Left colon (tissue), 2 donors: ENCODE measurements at places on chromosomes 12 and 14. TPM values are rescaled to one million over a fixed set of nuclear protein-coding genes. Genes with fewer than 3 reads are reported as not detected.

DNA sequence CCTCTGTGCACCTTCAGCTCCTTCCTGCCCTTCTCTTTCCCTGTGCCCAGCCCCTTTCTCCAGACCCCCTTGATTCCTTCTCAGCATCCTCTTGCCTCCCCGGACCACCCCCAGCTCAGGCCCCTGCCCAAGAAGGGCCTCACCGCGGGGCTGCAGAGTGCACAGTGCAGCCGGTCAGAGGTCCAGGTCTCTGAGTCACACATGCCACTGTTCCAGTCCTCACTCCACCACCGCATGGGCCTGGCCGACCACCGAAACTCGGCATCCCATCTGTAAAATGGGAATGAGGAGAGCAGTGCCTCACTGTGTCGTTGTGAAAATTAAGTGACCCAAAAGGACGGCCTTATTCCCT lies 13.3 kb downstream of the BDKRB1 start:
- DNase-seq, result no peak

GRCh38 chr14:33393231-33393894 lies 454.7 kb downstream of the NPAS3 start:
- no peak for DNase-seq

GRCh38 chr12:96811083-96811482 lies 96.0 kb upstream of the NEDD1 start:
- DNase-seq, result no peak

DNA sequence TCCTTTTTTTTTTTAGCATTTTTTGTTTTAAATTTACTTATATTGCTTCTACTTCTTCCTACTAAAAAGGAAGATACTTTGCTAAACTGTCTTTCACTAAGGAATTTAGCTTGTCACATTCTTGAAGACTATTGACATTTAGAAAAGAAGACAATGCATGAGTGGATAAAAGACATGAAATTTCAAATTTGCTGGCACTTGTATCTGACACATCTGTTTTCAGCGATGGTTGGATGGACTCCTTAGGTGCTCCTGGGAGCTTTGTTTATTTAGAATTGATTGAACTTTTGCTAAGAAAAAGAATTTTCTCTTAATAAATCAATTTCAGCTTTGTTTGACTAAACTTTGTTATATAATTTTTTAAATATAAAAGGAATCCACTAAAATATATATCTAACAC lies 3.3 kb upstream of the KERA start:
- DNase-seq, result no peak

DNA sequence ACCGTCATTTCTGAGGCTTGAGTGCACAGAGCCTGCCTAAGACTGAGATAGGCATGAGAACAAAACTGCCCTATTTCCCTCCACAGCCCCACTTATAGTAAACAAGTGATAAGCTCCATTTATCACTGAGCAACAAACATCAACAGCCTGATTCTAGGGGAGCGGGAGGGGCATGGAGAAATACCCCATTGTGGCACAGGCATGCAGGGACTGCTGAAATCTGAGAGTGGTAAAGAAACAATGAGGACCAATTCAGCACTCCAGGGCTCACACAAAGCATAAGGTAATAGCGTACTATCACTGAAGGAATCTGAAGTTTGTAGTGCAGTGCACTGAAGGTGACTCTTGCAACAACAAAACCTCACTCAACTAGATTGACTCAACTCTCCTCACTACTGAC lies 186.7 kb downstream of the ANO2 start:
- no peak for DNase-seq

DNA sequence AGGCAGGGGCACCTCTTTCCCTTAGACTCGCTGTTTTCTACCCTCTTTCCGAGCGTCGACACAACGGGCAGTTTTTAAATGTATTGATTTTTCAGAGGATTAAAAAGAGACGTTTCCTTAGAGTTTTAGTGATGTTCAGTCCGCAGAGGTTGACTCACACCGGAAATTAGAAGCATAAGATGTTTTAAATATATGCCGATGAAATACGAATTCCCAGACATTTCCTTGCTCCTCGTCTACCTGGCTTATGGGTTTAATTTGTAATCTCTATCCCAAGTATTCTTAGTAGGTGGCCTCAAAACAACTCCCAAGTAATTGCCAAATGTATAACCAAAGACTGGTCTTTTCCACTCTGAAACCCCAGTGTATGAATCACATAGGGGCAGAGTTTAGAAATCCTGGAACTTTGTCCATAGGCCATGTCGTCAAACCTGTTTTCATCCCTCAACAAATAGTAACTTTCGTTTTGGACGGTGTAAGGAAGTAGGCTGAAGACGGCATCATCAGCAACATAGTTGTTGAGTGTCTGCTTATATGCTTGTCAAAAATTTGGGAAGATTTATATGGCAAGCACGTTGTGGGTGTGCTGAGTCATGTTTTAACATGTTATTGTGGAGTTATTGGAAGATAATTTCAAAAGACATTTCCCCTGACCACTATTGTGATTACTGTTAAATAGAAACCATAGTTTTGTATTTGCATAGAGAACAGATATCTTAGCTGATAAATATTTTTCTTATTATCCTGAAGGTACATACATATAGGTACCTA lies 824 bp downstream of the TBK1 start:
- DNase-seq, result no peak

DNA sequence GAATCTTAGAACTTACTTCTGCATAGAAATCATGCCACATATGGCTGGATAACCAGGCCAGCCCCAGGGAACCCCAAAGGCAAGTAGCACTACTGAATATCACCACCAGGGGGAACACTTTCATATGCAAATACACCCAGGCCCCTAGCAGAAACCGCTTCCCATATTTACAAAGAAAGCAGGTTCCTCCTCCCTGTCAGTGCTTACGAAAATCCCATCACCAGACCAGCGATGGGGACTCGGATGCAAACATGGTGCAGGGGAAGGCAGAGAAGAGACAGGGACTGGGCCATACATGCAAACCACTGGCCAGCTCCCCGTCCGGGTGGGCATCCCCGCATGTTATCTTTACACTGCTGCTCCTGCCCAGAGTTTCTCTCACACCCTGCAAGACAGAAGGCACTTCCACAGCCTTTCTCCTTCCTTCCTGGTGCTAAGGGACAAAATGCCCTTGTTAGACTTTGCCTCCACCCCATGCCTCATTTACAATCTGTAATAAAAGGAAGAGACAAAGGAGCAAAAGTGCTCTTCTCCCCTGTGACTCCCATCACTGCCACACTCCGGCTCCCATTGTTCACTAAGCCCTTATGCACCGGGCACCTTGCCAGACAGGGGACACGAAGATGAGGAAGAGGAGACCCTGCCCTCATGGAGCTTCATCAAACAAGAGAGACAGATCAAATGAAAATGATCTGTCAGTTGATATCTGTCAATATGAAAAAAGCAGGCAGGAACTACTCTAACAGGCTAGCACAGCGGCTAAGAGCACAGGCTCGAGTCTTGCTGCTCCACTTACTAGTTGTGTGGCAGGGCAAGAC lies 62.3 kb downstream of the PTPN21 start:
- DNase-seq, result peak; percentile 58

DNA sequence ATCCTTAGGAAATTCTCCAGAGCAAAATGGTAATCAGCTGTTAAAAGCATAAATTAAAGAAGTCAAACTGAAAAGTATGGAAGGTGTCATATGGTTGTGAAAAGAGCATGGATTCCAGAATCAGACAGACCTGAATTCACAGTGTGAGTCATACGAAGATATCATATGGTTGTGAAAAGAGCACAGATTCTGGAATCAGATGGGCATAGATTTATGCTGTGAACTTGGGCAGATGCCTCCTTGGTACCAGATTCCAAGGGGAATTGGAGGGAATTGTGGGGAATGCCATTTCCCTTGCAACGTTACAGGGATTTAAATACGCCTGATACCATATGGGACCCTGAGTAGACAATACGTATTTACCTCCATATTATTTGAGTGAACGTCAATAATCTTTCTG lies 183.7 kb downstream of the GALC start:
- no peak for DNase-seq

- DNase-seq, result no peak
Observed at GRCh38 chr12:132363661-132364347, 34.4 kb upstream of the GALNT9 start.

- no peak for DNase-seq
Observed at GRCh38 chr12:45732250-45732649, 2.7 kb downstream of the ARID2 start.

DNA sequence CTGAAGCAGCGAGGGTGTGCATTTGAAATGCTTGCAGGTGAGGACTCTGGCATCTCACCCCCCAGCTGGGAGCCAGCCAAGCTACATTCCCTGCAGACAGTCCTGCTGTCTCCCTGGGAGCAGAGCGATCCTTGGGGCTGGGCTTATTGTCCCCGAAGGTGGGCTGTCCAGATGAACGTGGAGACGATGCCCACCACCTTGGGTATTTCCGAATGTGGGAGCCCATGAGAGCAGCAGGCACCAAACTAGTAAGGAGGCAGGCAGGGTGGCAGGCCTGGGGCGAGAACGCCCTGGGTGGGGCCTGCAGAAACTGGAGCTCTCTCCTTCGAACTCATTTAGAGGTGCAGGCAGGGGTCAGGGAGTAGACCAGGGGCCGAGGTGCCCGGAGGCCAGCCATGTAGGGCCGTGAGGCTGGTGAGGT lies 18.5 kb downstream of the ZBTB42 start:
- DNase-seq, result peak; percentile 17

- DNase-seq, result no peak
Observed at GRCh38 chr12:111715279-111715678, 29.4 kb downstream of the ACAD10 start.

DNA sequence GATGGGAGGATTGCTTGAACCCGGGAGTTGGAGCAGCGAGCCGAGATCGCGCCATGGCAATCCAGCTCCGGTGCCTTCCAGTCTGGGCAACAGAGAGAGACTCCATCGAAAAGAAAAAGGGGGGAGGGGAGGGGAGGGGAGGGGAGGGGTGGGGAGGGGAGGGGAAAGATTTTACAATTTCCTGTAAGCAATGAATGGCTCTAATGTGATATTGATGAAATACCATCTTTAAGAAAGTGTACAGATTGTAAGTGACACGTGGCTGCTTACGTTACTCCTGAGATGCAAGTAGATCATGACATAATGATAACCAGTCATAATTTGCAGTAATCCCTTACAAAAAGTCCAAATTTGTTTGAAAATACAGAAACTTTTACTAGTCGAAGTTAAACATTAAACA lies 1.4 kb downstream of the SLC25A21 start:
- DNase-seq, result no peak

GRCh38 chr14:72451054-72451972 lies 442.6 kb downstream of the DPF3 start:
- no peak for DNase-seq

DNA sequence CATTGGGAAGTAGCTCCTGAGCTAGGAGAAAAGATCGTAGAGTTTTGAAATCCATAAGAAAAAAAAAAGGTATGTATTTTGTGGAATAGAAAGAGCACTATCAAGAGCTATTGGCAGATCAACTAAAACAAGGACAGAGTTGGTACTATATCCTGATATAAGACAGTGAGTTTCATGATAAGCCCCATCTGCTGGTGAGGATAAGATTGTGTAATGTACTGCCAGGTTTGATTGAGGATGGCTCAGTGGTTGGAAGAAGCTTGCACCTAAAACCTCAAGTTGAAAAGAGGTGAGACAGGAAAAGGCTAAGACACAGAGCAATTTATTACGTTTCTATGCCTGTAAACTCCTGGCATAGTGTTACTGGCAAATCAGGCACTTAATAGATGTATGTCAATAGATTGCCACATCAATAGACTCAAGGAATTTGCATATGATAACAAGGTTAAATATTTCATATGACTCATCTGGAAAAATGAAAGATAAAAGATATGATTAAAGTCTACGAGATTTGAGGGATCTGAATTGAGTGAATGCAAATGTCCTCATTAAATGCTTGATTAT lies 525.6 kb downstream of the FLRT2 start:
- no peak for DNase-seq

DNA sequence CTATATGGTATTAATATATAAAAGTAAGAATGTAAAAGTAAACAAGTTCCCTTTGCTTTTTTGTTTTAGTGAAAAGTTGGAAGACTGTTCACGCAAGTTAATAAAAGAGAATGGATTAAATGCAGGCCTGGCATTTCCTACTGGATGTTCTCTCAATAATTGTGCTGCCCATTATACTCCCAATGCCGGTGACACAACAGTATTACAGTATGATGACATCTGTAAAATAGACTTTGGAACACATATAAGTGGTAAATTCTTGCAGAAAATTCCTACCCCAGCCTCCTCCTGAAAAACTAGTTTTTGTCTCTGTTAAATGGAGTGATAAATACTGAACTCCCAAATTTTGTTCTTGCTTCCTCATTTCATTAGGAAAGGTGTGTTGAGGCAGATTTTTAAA lies 20.9 kb downstream of the METAP2 start:
- no peak for DNase-seq

GRCh38 chr14:26522967-26523366 lies 74.9 kb downstream of the NOVA1 start:
- DNase-seq, result no peak

The RGS6 gene
- total RNA-seq, result 0.78 TPM

The LRRIQ1 gene
- total RNA-seq, result not detected

The DEGS2 gene
- 25.0 TPM for total RNA-seq

The AVPR1A gene
- 0.40 TPM for total RNA-seq

The BCL11B gene
- 5.1 TPM for total RNA-seq

The MMP19 gene
- 2.8 TPM for total RNA-seq

The MSI1 gene
- total RNA-seq, result 3.4 TPM

The LHX5 gene
- total RNA-seq, result not detected
